ENCODE measurements at places on chromosomes 1 and 21. TPM values are rescaled to one million over a fixed set of nuclear protein-coding genes. Genes with fewer than 3 reads are reported as not detected.

The AADACL3 gene
- total RNA-seq = not detected

DNA sequence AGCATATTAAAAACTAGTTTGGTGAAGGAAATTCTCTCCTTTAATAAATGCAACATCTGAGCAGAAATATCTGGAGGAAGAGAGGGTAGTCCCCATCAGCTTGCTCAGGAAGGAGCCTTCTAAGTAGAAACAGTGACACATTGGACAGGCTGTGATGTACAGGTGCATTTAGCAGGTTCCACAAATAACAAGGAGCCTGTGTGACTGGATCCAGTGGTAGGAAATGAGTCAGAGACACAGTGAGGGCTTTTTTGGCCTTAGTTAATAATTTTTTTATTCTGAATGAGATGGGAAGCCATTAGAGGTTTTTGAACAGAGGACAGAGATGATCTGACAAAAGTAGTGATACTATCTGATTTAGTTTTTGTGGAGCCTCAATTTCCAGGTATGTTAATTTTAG, 738.9 kb upstream of the PTBP2 start:
- DNase-seq = no peak

- no peak for DNase-seq
Measured at GRCh38 chr1:9164532-9164900, 35.6 kb upstream of the GPR157 start.

DNA sequence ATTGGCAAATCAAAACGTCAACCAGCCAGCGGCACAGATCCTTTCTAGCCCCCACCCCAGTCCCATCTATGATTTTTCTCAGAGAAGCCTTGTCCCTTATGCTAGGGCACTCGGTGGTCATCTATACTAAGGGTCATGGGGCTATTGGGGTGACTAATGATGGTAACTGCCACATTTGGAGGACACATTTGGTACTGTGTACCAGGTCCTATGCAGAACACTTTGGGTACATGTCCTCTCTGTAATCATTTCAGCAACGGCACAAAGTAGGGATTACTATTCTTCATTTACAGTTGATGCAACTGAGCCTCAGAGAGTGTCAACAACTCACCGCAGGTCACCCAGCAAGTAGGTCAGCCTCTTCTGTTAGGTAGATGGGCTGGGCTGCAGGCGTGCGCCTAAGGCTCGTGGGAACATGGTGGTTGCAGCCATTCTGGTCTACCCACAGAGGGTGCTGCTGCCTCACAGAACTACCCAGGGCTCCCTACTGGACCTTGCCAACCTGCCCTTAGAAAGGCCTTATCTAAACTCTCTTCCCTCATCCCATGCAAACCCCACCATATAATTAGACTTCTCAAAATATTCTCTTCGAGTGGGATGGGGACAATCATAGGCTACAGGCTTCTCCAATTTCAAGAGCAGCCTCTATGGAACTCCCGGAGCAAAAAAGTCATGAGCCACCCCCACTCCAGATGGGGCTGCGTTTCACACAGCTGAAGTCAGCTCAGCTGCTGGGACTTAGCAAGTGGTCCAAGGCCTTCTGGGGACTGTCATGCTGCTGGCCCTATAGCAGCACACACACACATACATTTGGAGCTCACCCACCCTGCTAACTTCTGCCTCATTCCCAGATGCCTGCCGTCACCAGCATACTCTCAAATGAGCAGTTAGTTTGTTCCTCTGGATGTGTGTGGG, 5.8 kb upstream of the SDHB start:
- peak; percentile 89 for DNase-seq

The PPM1J gene
- total RNA-seq = 0.51 TPM

DNA sequence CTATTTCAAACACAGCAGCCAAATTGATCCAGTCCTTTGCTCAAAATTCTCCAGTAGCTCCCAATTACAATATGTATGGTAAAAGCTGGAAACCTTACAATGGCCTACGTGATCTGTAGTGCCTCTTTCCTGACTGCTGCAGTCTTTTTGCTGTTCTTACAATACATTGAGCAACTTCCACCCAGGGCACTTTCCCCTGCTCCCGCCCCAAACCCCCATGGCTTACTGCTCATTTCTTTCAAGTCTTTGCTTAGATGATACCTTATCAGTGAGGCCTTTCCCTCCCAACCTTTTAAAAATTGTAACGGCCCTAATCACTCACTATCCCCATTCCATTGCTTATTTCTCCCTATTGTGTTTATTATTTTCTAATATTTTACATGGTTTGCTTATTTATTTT, 43.9 kb upstream of the APOBEC4 start:
- DNase-seq = no peak

DNA sequence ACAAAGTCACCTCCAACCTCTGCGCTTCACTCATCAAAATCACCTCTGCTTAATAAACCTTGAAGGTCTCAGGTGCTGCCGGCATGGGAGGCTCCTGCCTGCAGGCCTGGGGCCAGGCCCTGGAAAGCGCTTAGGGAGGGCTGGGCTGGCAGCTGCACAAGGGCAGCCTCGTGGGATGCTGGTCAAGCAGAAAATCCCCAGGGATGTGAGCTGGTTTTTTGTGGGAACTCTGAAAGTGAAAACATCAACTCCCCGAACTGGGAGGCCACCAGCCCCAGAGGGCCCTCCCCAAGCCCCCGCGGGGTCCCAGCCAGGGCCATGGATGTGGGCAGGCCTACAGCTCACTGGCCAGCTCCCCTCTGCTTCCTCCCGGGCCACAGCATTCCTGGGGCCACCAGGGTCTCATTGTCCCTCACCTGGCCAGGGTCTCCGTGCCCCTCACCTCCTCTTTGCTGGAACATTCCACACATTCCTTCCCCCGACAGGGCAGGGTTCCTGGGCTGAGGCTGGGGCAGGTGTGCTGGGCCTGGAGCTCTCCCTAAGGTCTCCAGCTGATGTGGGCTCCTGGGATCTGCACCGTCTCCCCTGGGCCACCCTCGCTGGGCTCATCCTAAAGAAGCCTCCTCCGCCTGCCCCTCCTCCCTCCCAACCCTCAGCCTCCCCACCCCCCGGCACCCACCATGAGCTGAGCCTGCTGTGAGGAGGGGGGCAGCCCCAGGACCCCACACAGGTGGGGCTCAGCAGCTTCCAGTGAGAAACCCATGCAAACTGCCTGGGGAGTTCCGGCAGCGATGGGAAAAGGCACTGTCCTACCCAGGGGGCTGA, 36.0 kb upstream of the POFUT2 start:
- peak; percentile 54 for DNase-seq
